Suprapubic skin (tissue), 4 donors: ENCODE measurements at places on chromosomes 12 and 14.

DNA sequence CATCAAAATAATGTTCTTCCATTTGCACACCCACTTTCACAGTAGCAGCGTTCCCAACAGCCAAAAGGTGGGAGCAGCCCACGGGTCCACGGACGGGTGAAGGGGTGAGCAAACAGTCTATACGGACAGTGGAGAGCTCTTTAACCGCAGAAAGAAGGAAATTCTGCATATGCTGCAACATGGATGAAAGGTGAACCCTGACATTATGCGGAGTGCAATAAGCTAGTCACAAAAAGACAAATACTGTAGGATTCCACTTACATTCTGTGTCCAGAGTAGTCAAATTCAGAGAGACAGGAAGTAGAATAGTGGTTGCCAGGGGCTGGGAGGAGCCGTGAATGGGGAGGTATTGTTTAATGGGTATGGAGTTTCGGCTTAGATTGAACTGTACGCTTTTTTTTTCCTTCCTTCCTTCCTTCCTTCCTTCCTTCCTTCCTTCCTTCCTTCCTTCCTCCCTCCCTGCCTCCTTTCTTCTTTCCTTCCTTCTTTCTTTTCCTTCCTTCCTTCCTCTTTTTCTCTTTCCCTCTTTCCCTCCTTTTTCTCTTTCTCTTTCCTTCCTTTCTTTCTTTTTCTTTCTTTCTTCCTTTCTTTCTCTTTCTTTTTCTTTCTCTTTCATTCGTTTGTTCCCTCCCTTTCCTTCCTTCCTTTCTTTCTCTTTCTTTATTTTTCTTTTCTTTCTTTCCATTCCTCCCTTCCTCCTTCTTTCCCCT is 15.8 kb upstream of the ANKRD9 start:
- DNase-seq: no peak

DNA sequence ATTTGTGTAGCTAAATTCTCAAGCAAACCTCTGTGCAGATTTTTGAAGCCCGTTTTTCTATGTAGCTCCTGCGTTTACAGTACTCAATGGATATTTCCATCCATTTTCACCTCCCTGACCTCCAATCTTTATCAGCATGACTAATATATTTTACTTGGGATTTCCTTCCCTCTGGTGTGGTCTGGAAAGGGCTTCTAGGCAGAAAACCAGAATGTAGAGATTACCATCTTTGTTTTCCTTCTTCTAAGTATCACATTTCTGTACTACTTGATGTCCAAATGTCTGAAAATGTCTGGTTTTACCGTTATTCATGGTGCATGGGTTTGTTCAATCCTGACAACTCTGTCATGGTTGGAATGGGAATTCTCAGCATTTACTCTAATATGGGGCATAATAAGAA is 907.6 kb upstream of the FLRT2 start:
- no peak for DNase-seq

DNA sequence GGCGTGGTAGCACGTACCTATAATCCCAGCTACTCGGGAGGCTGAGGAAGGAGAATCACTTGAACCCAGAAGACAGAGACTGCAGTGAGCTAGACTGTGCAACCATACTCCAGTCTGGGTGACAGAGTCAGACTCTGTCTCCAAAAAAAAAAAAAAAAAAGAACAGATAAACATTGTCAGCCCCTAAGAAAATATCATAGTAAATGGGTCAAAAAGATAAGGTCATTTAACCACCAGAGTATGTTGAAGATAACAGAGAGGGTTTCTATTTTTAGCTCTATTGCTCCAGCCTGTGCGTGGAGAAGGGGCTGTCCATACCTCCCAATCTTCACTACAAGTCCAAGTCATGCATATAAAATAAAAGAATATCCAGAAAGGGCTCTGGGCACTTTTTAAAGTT is 15.4 kb downstream of the LGMN start:
- DNase-seq: no peak

- no peak for DNase-seq
These were observed 64.7 kb downstream of the VEZT start for GRCh38 chr12:95282266-95282665.

DNA sequence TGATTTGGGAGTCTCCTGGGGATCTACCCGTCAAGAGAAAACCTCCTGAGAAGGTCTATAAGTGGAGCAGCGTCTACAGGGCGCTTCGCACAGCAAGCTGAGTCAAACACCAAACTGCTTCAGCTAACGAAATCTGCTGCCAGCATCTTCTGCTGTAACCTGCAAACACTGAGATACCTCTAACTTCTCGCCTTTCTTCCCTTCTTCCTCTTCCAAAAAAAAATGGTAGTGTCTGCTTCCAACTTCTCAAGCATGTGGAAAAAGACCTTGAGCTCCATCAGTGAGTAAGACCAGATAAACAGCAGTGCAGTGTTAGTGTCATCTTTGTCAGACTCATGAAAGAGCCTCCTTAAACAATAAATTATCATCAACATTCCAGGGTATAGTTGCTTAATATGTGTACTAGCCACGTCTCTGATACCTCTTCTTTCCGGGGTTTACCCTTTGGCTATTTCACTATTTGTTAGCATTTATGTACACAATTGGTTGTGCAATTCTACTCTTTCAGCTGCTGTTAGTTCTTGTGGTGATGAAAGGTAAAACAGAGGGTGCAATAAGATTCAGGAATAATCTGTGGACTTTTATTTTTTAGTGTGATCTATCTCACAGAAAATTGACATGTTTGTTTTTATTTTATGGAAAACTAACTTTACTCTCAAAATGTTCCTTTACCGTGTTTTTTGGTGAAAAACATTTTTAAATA is 81.6 kb downstream of the LLPH start:
- no peak for DNase-seq

GRCh38 chr12:53533471-53533870 is 26.2 kb upstream of the NPFF start:
- peak; percentile 1 for DNase-seq

DNA sequence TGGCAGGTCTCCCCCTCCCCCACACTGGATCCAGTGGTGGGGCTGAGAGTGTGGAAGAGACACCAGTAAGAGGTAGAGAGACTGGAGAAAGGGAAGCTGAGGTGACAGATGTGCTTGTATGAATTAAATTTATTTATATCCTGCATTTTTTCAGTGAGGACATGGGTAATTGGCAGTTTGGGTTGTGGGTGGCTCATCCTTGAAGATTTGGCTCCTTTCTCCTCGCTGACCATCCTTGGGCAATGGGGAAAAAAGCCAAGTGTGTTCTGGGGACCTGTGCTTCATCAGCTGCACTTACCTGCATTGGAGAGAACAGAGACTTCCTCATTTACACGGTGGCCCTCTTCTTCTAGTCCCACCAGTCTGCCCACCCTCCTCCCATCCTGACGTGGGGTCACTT is 86.4 kb downstream of the RFX4 start:
- no peak for DNase-seq

- no peak for DNase-seq
These were observed 29.8 kb upstream of the DACT1 start for GRCh38 chr14:58607952-58608317.

- no peak for DNase-seq
These were observed 68.9 kb upstream of the YARS2 start for GRCh38 chr12:32824596-32824995.

GRCh38 chr12:54749191-54749818 is 101.1 kb upstream of the DCD start:
- DNase-seq: no peak
